ENCODE measurements at places on chromosomes 3 and 15.

DNA sequence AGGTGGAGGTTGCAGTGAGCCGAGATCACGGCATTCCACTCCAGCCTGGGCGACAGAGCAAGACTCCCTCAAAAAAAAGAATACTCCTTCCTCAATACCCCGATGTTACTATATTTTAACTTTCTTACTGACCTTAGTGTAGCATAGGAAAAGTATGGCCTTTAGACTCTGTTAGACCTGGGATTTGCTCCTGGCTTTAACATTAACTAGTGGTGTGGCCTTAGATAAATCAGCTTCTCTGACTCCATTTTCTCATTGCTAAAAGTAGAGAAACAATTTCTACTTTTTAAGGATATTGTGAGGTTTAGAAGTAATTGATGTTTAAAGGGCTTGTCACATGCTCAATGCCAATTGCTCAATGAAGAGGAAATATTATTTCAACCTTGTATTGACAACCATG is 7.6 kb upstream of the IL1RAP start:
- no peak for DNase-seq

DNA sequence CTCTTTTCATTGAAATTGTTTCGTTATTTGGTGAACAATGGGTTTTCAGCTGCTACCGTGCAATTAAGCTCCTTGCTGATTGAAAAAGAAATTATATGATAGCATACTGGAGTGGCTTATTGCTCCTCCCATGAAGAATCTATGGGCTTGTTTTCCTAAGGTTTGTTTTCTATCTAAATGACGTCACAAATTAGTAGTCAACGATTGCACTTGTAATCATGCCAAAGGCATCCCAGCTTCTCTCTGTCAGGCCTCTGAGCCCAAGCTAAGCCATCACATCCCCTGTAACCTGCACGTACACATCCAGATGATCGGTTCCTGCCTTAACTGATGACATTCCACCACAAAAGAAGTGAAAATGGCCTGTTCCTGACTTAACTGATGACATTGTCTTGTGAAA is 388.0 kb upstream of the LMCD1 start:
- no peak for DNase-seq

- no peak for DNase-seq
Measured at GRCh38 chr15:60880949-60881348, 348.2 kb downstream of the RORA start.

DNA sequence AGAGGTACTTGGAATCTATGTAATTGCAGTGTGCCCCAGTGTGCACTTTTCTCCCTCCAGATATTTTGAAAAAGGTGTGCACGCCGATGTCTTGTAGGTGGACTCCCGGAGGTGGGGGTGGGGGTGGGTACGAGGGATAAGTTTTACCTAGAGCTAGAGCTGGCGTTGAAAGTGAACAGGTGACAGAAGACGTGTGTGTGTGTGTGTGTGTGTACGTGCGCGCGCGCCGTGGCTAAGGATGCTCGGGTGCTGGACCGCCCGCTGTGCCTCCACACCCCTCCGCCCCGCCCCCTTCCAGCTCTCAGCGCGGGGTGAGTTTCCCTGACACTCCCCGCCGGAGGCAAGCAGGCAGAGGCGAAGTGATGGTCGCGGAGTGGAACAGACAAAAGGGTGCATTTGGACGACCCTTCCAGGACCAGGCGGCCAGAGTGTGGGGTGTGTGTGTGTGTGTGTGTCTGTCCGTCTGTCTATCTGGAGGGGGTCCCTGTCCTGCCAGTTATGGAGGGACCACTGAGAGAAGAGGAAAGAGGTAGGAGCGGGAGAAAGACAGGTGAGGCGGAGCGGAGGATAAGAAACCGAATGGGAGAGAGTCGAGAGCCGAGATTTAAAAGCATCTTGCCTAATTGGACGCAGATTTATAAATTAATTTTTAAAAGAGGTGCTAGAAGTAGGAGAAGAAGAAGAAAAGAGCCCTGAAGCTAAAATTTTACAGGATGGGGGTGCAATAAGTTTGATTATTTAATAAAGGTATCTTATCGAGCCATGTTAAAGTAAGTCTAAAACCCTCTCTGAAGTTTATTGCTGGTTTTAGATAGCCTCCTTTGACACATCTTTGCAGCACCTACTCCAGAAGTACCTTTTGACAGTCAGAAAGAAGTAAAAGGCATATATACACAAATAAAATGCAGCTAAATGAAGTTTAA is 335.8 kb upstream of the THRB start:
- DNase-seq = no peak

DNA sequence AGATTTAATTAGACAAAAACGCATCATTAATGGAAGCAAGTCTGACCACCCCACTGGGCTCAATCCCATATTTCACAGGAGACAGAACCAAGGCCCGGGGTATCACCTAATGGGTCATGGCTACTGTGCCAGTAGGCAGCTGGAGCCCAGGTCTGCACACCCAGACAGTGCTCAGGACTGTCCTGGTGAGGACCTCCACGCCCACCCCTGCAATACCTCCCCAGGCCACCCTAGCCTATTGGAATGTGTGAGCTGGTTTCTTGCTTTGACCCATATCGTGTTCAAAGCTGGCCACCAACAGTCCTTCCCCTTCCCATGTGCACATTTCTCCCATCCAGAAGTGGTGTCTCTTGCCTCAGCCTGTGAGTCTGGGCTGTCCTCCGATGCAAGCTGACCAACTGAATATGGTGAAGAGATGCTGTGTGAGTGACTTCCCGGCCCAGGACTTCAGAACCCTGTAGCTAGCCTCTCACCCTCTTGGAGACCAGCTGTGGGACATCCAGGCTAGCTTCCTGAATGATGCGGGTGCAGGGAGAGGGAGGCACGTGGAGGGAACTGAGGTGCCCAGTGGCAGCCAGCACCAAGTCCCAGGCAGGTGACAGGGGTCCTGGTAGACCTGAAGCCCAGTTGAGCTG is 19.1 kb downstream of the SLC6A20 start:
- DNase-seq = no peak

DNA sequence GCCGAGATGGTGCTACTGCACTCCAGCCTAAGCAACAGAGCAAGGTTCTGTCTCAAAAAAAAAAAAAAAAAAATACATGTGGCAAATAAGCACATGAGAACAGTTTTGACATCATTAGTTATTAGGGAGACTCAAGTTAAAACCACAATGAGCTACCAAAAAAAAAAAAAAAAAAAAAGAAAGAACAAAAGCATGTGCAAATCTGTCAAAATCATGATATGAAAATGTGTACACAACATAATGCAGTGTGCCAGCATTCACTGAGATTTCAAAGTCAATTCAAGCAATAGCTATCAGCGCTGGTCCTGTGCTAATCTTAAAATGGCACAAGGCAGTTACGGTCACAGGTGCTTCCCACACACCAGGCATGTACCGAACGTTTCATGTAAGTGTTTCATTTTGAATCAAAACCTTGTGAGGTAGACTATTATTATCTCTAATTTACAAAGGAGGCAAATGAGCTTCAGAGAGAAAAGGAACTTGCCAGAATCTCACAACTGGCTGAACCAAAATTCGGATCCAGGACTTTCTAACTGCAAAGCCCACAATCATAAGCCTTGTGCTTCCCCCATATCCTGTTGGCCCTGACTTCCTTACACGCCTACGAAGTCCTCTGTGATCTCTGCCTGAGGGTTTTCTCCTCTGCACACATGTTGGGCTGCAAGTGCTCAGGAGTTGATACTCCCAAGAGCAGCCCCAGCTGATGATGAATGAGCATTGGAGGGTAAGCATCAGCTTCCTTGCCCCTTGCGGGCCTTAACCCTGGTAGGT is 200.1 kb upstream of the PROK2 start:
- no peak for DNase-seq

GRCh38 chr3:45311327-45311726 is 77.0 kb upstream of the LARS2 start:
- DNase-seq = no peak

- no peak for DNase-seq
Measured at GRCh38 chr3:9213019-9213634, 36.3 kb downstream of the SRGAP3 start.

GRCh38 chr3:38133209-38133556 is 3.7 kb downstream of the ACAA1 start:
- DNase-seq = no peak

GRCh38 chr3:107581230-107581629 is 58.5 kb downstream of the BBX start:
- no peak for DNase-seq
